Fibroblast of mammary gland (primary cell): ENCODE measurements at places on chromosomes 2 and 18.

DNA sequence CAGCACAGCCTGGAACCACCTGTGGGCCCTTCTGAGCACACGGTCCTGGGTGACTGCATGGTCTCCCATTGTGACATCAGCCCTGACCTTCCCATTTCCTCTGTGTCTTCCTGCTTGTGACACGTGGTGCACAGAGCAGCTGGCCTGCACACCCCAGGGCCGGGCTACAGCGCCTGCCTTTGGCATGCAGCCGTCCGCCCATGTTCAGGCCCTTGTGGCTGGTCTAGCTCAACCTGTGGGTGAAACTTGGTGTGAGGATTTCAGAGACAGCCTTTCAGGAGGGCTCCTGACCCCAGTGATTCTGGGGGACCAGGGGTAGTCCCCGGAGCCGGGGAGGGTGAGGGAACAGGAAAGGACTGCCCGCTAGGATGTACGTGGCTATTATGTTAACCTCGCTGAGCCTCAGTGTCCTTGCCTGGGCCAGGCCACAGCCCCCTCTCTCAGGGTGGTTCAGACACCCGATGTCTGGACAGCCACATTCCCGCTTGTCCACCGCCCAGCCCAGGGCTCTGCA lies 284.8 kb upstream of the HS6ST1 start:
- DNase-seq, result no peak

DNA sequence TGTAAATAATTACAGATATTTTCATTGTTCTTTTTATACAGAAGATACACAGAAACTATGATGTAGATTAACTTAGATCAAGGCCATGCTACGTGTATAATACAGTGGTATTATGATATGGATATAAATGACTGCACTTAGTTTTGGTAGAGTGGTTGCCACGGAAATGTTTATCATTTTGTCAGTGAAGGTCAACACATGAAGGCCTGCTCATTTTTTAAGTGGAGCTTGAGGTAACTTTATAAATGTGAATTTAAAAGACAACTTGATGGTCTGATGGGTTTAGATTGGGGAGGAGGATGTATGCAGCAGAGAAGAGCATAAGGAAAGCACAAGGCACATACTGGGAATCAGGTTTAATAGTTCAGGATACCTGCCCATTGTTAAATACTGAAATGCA lies 14.4 kb upstream of the BBS5 start:
- DNase-seq, result no peak

- DNase-seq, result no peak
Observed at GRCh38 chr2:65388596-65389390, 43.6 kb downstream of the SPRED2 start.

DNA sequence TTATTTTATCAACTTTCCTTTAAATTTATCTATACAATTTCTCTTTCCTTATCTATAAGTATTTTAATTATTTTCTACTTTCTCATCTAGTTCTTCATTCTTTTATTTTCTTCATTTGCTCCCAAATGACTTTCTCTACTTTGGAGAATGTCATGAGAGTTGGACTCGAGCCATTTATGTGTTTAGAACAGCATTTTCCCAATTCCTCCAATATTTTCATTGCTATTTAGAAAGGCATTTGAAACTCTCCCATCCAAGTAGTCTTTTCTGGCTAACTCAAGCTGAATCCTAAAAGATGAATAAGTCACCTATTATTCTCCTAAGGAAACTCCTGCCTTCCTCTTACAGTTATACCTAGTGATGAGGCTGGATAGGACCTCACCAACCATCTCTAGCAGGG lies 15.8 kb upstream of the FEZ2 start:
- DNase-seq, result no peak

- DNase-seq, result no peak
Observed at GRCh38 chr2:12488352-12489318, 228.1 kb upstream of the TRIB2 start.

GRCh38 chr18:10872304-10872703 lies 277.1 kb downstream of the PIEZO2 start:
- no peak for DNase-seq

DNA sequence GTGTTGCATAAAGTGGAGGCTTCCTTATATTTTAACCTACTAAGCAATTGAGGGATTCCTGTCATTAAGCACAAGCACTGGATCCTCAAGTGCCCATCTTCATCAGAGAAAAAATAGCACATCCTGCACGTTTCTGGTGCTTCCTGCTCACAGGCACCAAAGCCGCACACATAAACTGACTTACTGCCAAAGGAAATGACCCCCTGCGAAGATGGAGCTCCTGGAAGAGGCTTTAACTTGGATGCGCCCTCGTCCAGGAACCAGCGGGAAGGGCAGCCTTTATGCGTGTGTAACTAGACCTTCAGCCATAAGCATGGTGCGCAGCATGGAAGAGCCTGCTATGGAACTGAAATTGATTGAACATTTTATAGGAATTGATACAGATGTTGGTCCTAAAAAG lies 188.7 kb downstream of the FTCDNL1 start:
- no peak for DNase-seq

- DNase-seq, result peak; percentile 33
Observed at GRCh38 chr2:15023221-15023620, 390.7 kb downstream of the LRATD1 start.
